Globus pallidus (tissue), 1 donor: ENCODE measurements at places on chromosomes 7 and 10.
A peak's percentile ranks its signal among the peaks of the same experiment; 100 is the strongest.

DNA sequence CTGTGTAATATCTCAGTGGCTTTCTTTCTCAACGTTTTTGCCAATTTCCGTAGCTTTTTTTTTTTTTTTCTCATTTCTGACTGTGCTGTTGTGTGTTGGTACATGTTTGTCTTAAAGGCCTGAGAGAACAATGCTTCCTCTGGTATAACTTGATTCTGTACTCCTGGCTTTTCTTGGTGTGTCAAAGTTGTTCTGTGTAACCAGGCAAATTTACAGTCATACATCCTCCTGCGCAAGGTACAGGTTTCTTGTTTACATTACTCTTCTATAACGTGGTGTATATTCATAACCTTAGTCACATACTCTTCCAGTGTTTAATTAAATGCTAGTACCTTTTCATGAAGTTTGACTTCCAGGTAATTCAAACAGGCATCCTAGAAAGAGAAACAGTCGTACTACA lies 8.3 kb upstream of the ARHGAP12 start:
- no peak for DNase-seq

DNA sequence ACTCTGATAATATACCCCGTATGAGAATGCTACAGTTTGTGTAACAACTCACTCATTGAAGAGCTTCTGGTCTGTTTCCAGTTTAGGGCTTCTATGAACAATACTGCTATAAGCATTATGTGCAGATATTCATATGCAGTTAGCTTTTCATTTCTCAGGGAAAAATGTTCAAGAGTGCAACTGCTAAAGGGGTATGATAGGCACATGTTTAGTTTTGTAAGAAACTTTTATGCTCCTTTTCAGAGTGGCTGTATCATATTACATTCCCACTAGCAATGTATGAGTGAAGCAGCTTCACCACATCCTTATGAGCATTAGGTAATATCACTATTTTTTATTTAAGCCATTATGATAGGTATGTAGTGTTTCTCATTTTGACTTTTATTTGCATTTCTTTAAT lies 182.6 kb upstream of the CXCL12 start:
- DNase-seq = no peak

DNA sequence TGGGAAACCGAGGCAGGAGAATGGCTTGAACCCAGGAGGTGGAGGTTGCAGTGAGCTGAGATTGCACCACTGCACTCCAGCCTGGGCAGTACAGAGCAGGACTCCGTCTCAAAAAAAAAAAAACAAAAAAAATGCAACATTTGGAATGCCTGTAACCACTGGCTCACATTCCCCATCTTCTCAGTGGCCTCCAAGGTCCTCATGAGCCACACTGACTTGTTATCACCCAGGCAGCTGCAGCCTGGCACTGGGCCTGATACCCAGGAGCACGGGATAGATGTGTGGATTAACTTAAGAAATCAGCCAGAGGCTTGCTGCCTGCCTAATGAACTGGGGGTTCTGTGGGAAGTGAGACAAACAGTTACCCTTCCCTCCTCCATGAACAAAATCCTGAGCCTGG lies 23.0 kb downstream of the JCAD start:
- no peak for DNase-seq

DNA sequence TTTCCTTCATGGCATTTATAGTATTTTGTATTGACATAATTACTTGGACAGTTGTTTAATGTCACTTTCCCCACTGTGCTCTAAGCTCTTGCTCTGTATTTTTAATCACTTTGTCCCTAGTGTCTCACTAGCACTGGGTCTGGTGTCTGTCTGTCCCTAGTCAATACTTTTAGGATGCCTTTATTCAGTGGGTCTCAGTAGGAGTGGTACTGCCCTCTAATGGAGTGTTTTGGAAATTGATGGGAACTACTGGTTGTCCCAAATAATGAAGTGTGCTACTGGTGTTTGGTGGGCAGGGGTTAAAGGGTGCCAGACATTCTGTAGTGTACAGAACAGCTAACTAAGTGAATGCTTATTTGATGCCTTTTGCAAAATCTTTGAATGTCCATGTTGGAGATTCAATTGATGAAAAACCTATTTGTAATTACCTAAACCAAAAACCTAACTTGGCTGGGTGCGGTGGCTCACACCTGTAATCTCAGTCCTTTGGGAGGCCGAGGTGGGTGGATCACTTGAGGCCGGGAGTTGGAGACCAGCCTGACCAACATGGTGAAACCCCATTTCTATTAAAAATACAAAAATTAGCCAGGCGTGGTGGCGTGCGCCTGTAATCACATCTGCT lies 33.3 kb downstream of the CDK14 start:
- peak; percentile 20 for DNase-seq

GRCh38 chr10:61621605-61622051 lies 41.1 kb upstream of the CABCOCO1 start:
- DNase-seq = peak; percentile 43

GRCh38 chr10:104478380-104478779 lies 124.7 kb downstream of the CFAP58 start:
- no peak for DNase-seq

- DNase-seq = no peak
Observed at GRCh38 chr7:158111049-158111751, 476.4 kb downstream of the PTPRN2 start.

- DNase-seq = no peak
Observed at GRCh38 chr10:97020452-97021400, 165.0 kb downstream of the SLIT1 start.

- DNase-seq = no peak
Observed at GRCh38 chr10:116699471-116700150, 42.8 kb downstream of the HSPA12A start.

DNA sequence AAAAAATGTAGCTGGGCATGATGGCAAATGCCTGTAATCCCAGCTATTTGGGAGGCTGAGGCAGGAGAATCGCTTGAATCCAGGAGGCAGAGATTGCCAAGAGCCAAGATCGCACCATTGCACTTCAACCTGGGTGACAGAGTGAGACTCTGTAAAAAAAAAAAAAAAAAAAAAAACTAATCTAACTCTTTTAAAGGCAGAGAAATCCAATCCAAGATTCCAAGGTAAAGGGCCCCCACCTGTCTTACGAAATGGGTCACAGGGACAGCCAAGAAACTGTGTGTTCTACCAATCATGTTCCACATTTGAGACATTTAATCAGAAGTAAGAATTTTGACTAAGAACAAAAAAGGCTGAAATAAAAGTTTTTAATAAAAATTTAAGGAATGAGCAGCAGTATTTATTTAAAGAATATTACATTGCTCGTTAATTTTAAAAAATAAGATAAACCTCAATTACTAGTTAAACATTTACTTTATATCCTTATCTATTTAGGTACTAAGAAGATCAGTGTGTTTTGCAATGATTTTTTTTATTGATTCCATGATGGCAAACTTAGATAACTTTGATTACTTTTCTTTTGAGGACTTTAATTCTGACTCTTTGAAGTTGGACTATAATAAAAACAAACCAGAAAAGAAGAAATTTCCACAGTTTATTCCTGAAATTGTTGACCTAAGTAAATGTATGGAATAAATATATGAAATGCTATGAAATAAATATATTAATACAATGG lies 6.7 kb upstream of the OAT start:
- DNase-seq = no peak

- DNase-seq = no peak
Observed at GRCh38 chr10:68900427-68901104, 549 bp upstream of the DDX50 start.

DNA sequence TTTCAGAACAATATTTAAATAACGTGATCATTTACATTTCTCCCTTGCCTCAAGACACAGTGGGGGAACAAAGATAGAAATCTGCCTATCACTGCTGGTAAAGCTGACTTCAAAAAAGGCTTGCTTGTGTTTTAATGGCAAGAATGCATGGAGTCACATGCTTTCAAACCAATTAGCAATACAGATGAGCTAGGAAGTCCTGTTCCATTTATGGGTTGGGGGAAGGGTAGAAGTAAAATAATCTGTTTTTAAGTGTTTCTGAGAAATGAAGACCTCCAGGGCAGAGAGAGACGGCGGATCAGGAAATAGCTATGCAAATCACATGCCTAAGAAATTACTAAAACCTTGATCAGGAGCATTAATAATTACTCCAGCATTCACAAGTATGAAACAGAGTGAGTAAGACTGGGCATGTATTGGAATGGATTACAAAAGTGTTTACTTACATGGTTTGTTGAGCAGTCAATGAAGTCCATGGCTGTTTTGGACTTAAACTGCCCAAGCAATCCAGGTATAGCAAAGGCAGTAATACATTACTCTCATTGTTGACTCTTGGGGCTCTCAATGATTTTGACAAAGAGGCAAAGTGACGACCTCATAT lies 142.0 kb downstream of the ARID5B start:
- DNase-seq = no peak

DNA sequence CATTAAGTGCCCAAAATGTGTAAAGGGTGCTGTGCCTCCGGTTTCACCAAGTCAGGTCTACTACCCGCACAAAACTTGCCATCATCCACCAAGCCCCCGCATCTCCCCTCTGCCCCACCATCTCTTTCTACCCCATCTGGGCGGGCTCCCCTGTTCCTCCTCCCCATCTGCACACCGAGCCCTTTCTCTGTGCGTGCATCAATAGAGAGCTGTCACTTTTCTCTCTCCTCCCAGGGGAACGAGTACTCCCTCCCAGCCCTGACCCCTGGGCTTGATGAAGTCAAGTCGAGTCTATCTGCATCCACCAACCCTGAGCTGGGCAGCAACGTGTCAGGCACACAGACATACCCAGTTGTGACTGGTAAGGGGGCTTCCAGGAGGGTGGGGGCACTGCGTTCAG lies 63.5 kb downstream of the PAX2 start:
- no peak for DNase-seq

DNA sequence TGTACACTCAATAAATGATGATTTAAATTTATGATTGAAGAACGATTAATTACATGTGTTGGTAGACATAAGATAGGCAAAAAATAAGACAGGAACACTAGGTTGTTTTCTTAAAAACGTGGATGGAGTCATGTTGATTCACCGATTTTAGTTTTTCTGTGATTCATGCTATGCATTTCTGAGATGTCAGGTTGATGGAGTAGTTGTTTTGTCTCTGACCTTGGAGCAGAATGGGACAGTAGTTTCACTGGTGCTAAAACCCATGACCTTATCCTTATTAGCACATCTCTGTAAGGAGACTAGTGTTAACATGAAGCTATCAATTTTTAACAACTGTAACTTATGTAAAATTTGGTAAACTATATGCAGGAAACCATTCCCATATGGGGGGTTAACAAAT lies 611.6 kb upstream of the FZD8 start:
- DNase-seq = no peak

- peak; percentile 28 for DNase-seq
Observed at GRCh38 chr7:112383671-112384417, 66.4 kb upstream of the IFRD1 start.

DNA sequence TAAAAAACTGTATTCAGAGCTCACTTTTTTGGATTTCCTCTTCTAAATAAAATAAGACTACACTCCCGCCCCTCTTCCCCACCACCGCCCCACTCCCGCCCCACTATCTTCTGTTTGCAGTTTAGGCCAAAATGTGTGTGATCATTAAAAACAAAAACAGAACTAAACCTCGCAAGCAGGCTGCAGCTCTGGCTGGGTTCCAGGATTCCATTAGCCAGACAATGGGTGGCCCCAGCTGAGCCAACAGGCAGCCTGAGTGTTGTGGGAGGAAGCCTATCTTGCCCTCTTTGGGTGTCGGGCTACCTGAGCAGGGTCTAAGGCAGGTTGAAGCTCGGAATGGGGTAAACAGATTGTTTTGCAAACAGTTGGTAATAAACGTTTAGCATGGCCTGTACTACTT lies 41.7 kb downstream of the ARL4A start:
- peak; percentile 59 for DNase-seq

GRCh38 chr7:151168003-151168786 lies 701 bp upstream of the GBX1 start:
- no peak for DNase-seq

DNA sequence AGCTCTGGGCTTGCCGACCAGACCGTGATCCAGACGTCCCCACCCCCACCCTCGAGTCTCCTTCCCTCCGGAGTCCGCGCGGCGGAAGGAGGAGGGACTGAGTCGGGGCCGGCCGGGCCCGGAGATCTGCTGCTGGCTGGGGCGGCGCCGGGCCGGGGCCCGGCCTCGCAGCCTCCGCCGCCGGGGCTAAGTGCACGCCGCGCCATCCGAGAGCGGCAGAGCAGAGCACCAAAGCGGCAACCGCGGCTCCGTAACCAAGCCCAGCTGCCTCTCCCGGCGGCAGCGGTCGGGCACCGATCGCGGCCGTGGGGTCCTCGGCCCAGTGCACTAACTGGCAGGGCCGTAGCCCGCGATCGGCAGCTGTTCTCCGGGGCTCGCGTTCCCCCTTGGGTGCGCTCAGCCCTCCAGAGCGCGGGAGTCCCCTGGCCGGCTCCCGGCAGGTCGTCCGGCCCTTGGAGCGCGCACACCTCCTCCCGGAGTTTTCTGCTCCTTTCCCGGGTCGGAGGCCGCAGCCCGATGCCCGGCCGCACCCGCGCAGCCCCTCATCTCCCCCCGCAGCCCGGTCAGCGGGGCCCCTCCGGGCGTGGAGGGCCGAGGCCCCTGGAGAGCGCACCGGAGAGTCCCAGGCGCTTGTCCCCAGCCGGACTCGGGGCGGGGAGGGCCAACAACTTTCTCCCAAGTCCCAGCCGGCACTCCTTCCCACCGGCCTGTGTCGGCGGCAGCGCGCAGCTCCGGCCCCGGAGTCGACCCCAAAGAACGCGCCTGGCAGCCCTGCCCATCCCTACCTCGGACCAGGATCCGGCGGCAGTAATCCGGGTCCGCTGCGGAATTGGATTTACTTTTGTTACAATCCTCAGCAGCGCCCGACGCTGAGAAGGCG lies 799 bp downstream of the VAX1 start:
- DNase-seq = peak; percentile 65

DNA sequence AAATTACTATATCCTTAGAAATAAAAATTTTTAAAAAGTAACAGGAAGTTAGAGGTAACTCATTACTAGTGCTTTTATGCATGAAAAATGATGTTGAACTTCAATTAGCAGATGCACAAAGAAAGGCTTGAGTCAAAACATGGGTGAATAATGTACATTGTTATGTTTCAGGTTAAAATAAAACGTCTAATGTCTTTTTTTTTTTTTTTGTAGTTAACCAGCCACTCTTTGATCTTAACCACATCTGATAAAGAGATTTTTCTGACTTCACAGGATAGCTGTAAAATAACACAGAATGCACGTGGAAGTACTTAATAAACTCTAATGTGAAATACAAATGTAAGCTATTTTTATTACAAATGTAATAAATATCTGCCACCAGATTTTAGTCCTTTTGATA lies 61.7 kb downstream of the GSAP start:
- DNase-seq = no peak
